Fibroblast of the aortic adventitia (primary cell): ENCODE measurements at places on chromosomes 7 and 10. TPM values are rescaled to one million over a fixed set of nuclear protein-coding genes. Genes with fewer than 3 reads are reported as not detected.

DNA sequence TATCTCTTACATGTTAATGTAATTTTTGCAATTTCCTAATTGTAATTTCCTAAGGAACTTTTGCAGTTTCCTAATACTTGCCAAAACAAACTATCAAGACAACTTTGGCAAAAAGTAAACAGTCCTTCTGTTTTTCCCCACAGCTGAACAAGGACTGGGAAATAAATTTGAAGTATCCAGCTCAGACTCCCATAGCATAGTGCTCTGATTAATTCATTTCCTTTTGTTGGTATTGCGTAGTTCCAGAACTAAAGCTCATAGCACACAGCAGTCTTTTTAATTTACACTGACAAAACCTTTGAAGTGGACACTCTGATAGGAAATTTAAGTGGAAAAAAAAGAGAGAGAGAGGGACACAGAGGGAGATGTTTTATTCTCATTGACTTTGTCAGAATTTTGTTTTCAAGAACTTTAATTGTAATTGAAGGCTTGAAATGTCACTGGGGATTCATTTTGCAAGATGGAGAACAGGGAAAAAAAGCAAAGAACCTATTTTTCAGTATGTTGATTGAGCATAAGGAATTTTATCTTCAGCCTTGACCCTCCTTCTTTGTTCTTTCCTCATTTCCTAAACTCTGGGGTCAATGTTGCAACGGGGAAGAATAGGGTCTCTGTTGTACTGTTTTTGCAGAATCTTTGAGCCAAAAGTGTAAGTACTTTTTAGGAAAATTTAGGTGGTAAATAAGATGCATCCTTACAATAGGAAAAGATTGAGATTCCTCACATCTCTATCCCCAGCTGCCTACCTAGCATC lies 232.2 kb upstream of the NPSR1 start:
- DNase-seq: no peak

DNA sequence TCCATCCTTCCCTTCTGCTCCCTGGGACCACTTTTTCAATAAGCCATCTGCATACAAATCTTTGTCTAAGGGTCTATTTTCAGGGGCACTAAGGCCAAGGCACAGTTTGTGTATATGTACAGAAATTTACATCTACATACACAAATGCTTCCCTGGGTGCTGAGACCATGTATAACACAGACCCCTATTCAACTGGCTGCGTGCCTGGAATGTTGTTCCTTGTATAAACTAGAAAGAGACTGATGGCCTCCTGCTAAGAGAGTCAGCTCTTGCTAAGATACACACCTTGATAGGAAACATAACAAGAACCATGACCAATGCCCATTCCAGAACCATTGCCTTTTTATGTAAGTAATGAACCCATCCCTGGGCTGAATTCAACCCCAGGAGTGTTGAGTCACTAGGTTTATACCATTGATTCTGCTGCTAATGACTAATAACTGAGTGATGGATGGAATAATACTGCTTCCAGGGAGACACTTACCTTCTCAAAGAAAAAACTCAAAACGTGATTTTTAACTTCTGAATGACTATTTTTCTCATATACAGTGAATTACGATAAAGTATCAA lies 290.7 kb downstream of the FGFR2 start:
- no peak for DNase-seq

- DNase-seq: no peak
Observed at GRCh38 chr10:77304192-77304591, 333.4 kb downstream of the KCNMA1 start.

GRCh38 chr10:88066876-88067275 lies 203.5 kb downstream of the PTEN start:
- DNase-seq: no peak

The RELN gene
- 7.5 and 88.7 TPM in 2 replicates for total RNA-seq

DNA sequence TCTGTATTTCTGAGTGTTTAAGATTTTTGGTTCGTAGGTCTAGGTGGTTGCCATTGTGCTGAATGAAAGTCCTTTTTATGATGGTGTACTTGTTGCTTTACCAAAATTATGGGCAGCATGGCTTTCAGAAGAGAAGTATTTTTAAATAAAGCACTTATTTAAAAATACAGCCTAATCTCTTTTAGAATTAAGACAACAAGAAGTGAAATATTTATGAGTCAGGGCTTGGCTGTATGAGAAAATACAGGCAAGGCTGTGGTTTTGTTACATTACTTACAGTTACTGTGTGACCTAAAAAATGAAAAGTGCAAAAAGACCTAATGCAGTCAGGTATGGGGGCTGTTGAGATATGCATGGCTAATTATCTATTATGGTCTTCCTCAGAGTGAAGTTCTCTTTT lies 185.2 kb upstream of the PPP1R3A start:
- DNase-seq: peak; percentile 57

The GJD4 gene
- 0.09 TPM in 1 of 2 replicates, not detected in the other for total RNA-seq

- DNase-seq: no peak
Observed at GRCh38 chr7:18445483-18445882, 50.1 kb upstream of the HDAC9 start.

- peak; percentile 5 for DNase-seq
Observed at GRCh38 chr10:99328579-99329303, 415 bp upstream of the CNNM1 start.

DNA sequence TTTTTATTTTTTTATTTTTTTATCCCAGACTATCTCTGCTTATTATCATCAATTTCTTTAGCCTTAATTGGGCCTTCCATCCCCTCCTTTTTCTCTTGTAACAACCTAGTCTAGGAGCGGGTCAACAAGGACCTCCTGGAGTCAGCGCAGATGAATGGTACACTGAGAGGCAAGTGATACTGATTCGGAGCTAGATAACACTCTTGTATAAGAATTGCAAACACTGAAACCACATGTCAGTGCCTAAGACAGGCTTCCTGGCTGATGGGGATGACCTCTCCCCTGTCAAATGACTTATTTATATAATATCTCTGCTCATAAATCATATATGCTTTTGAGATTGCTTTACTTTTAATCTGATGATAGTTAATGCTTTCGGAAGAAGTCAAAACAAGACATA lies 22.7 kb downstream of the BPGM start:
- DNase-seq: no peak

The GRM3 gene
- not detected in 2 replicates for total RNA-seq

GRCh38 chr7:137628216-137628615 lies 218.6 kb downstream of the DGKI start:
- peak; percentile 12 for DNase-seq

The GAD2 gene
- total RNA-seq: not detected in 2 replicates

GRCh38 chr10:110425684-110426293 lies 71.9 kb upstream of the DUSP5 start:
- DNase-seq: peak; percentile 94

- DNase-seq: no peak
Observed at GRCh38 chr10:120951288-120951687, 100.1 kb downstream of the WDR11 start.

The LRRC4 gene
- 0.27 TPM in 1 of 2 replicates, not detected in the other for total RNA-seq

DNA sequence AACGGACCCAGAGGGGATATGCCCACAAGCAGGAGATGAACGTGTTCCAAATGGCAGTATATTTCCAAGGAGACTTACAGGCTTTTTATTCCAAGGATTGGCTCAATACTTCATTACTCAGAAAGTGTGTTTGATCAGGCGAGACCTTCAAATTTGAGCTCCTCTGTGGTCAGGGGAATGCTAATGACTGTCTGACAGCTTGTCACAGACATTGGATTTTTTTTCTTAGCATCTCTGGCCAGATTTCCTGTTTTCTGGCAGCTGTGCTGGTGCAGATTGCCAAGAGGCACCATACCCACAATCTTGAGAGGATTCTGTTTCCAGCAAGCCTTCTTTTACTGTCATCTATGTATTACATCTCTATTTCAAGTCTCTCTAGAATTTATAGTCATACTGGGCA lies 93.8 kb downstream of the C1GALT1 start:
- DNase-seq: peak; percentile 26
